ENCODE measurements at places on chromosomes 12 and 14. TPM values are rescaled to one million over a fixed set of nuclear protein-coding genes. Genes with fewer than 3 reads are reported as not detected.

DNA sequence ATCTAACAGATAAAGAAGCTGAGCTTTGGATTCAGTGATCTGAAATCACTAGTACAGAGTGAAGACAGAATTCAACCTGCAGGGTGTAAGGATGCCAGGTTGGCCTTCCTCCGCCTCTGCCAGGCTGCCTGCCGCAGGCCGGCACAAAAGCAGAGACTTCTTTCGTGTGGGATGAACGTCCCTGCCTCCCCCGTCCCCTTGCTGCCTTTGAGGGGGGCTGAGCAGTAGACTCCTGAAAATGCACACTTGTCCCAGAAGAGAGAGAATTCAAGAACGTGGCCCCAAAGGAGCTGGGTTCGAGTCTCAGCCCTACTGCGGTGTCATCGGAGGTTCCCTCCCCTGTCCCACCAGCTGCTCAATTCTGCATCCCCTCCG lies 154.3 kb downstream of the BCL11B start:
- DNase-seq: no peak

- no peak for DNase-seq
Measured at GRCh38 chr12:87585882-87586557, 443.2 kb downstream of the C12orf50 start.

GRCh38 chr12:82627799-82628198 lies 58.9 kb upstream of the TMTC2 start:
- peak; percentile 32 for DNase-seq

- DNase-seq: no peak
Measured at GRCh38 chr12:93789767-93790166, 112.6 kb downstream of the CRADD start.

- no peak for DNase-seq
Measured at GRCh38 chr14:94310248-94310647, 12.9 kb downstream of the SERPINA6 start.

C1R gene
- 1.5 TPM for total RNA-seq

SLC6A13 gene
- not detected for total RNA-seq

Measured in SJCRH30 (cell line).